ENCODE measurements at places on chromosomes 2 and 18. TPM values are rescaled to one million over a fixed set of nuclear protein-coding genes. Genes with fewer than 3 reads are reported as not detected.

DNA sequence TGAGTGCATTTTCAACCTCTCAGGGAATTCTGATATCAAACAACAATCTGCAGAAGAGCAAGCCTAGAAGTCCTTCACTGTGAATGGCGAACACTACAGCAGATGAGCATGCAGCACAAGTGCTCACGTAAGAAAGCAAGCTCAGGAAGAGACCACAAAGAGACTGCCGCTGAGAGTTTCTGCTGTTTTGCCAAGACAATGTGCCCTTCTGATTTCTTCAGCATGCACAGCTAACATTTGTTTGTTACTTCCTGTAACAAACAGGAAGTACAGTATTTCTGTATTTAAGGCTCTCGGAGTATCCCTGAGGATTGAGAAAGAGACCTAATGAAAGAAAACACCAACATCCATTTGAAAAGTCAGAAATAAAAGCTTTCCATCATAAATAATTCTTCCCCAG is 45.9 kb downstream of the MBOAT2 start:
- DNase-seq = peak; percentile 15

DNA sequence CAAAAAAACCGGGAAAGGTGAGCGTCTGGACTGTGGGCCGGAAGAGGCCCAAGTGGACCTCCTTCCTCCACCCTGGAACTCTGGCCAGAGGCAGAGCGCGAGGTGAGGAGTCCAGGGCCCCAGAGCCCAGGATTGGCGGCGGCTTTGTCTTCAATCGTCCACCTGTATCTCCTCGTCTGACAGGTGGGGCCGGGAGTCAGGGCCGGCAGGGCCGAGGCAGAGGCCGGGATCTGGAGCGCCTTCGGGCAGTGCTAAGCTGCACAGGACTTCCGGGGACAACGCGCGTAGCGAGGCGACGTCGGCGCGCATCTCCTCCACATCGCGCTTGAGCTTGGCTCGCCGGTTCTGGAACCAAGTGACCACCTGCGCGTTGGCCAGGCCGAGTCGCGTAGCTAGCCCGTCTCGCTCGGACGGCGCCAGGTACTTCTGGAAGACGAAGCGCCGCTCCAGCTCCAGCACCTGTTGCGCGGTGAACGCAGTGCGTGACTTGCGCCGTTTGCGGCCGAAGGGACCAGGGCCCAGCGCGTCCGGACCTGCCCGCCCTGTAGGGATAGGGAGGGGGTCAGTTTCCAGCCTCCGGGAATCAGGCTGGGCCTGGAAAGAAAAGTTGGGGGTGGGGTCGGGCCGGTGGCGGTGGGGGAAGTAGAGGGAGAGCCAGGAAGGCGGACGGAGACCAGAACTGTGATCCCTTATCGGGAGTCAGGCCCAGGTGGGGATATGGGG is 1.5 kb downstream of the LBX2 start:
- no peak for DNase-seq

DNA sequence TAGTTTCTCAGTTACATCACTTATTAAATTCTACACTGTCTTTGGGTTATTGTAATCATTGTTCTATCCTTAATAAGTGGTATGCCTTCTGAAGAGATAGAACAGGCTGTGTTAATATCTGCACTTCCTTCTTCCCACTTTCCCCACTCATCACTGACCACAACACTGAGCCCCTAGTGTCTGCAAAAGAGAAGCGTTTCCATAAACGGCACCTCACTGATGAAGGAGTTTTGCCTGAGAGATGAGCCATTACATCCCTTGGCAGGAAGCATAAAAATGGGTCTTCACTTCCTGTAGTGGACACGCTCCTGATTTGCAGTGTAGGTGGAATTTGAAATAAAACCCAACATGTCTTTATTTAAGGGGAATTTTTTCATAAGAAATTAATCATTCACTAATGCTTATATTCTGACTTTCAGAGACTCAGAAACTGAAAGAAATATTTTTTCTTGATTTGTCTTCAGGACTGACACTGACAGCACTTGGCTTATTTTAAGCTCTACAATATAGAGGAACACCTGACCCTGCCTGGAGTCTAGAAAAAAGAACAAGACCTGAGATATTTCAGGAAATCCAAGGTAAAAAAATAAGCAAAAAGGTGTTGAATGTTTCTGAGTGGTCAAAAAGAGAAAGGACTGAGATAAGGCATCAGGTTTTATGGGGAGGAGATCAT is 275.3 kb downstream of the RAD51AP2 start:
- DNase-seq = no peak

- no peak for DNase-seq
Observed at GRCh38 chr2:953408-953807, 2.8 kb downstream of the SNTG2 start.

GRCh38 chr18:42784632-42785031 is 330.9 kb downstream of the RIT2 start:
- peak; percentile 31 for DNase-seq

GRCh38 chr2:46025676-46026075 is 271.5 kb upstream of the EPAS1 start:
- no peak for DNase-seq

DNA sequence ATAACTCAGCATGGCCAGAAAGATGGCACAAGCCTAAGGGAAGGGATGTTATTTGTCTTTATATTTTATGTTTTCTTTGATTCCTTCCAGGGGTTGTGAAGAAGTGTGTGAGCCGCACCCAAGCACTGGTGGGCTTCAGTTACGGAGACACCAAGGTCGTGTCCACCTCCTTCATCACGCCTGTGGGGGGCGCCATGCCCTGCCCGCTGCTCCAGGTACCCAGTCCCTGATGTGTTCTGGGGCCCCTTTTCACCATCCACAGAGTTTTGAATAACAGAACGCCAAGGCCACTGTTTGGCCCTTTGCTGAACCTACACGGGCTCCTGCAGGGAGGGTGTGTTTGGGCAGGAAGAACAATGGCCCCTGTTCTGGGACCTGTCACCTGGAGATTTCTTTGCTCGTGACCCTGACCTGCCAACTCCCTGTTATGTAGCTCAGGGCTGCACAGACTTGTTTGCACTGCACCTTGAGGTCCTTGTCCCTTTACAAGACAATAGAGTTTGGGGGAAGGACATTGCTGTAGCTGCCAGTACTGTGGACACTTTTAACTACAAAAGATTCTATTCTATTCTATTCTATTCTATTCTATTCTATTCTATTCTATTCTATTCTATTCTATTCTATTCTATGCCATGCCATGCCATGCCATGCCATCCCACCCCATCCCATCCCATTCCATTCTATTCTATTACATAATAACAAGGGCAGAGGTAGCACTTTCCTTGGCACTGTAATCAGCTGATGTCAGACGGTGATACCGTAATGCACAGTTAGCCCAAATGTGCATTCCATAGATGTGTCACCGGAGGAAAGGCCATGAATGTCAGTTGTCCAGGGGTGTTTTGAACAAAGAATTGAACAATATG is 48.2 kb upstream of the CNGA3 start:
- no peak for DNase-seq

Gene SERPINB5
- total RNA-seq = not detected

Gene PMAIP1
- 98.1 TPM for total RNA-seq

DNA sequence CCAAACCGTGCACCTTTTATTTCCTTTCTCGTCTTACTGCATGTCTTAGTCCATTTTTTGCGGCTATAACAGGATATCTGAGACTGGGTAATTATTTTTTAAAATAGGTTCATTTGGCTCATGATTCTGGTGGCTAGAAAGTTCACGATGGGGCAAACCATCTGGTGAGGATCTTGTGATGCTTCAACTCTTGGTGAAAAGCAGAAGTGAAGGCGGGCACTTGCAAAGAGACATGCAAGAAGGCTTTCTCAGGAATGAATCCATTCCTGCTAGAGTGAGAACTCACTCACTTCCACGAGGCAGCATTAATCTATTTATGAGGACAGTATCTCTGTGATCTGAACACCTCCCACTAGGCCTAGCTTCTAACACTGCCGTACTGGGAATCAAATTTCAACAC is 327.1 kb upstream of the RBMS1 start:
- DNase-seq = no peak

Gene ACMSD
- not detected for total RNA-seq

Gene SERPINB13
- total RNA-seq = not detected

DNA sequence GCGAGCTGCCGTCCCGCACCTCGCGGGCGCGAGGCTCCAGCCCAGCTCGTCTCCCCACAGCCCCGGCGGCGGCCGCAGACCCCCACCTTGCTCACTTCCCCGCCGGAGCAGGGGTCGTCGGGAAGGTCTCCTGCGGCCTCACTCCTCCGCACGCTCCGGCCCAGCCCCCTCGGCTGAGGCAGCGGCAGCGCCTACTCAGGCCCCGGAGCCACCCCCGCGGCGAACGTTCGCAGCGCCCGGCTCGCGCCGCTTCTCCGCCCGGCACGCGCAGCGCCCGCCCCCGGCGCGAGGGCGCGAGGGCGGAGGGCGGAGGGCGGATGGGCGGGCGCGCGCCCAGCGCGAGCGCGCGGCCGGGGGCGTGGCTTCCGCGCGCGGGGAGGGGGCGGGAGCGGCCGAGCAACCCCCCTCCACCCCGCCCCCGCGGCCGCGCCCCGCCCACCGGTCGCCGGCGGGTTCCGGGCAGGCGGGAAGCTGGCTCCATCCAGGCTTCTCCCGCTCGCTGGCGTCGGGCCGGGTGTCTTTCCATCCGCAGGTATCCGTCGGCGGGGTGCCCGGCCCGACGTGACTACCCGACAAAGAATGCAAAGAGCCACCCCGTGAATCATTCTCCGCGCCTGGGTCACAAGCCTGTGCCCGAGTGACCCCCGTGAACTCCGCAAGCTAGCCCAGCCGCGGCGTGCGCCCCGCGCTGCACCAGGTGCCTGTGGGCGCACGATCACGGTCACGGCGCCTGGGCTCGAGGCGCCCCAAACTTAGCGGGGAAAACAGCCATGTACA is at the start of gene DTNB:
TSS of gene DTNB (minus strand) at position 278 of the 777 bp plus-strand sequence. CDS start 20,917 bp downstream, outside the sequence.
- peak; percentile 27 for DNase-seq

- peak; percentile 58 for DNase-seq
Observed at GRCh38 chr2:174780856-174781255, 16.6 kb upstream of the CHRNA1 start.

- peak; percentile 44 for DNase-seq
Observed at GRCh38 chr18:3704556-3705344, 254.8 kb downstream of the TGIF1 start.

DNA sequence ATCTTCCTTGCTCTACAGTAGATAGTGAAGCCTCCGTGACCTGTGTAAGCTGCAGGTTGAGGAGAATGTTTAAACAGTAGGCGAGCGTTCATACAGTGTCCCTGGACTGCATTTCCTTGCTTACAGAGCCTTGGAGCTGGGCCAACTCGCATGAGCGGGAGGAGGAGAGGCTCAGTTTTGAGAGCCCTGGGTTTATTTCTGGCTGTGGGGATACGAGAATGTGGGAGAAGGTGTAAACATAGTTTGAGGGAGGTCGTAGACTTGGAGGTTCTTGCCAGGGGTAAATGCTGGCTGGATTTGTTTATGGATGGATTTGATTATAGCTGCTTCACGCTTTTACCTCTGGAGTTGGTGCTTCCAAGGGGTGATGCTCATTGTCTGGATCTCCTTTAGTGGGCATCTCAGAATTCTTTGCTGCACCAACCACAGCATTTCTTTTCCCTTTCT is 20.8 kb downstream of the CRIM1 start:
- DNase-seq = no peak

DNA sequence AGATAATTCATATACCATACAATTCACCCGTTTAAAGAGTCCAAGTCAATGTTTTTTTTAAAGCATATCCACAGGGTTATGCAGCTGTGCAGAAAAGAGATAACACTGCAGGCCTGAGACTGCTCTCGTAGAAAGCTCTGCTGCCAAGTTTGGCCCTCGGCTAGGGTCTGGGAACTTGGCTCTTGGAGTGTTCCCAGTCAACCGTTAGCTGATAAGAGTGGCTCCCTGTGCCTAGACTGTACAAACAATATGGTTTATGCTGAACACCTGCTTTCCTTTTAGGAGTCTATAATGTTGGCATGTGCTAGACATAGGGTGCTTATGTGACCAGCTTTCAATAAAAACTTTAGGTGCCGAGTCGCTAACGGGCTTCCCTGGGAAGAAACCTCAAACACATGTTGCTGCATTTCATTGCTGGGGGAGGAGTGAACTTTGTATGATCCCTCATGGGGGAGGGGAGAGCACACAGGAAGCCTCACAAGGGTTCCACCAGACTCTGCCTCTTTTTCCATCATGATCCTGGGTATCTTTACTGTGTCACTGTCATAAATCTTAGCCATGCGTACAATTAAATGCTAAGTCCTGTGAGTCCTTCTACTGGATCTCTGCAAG is 34.7 kb downstream of the RFX8 start:
- peak; percentile 71 for DNase-seq

GRCh38 chr2:112606547-112606946 is 22.1 kb downstream of the CHCHD5 start:
- DNase-seq = no peak

DNA sequence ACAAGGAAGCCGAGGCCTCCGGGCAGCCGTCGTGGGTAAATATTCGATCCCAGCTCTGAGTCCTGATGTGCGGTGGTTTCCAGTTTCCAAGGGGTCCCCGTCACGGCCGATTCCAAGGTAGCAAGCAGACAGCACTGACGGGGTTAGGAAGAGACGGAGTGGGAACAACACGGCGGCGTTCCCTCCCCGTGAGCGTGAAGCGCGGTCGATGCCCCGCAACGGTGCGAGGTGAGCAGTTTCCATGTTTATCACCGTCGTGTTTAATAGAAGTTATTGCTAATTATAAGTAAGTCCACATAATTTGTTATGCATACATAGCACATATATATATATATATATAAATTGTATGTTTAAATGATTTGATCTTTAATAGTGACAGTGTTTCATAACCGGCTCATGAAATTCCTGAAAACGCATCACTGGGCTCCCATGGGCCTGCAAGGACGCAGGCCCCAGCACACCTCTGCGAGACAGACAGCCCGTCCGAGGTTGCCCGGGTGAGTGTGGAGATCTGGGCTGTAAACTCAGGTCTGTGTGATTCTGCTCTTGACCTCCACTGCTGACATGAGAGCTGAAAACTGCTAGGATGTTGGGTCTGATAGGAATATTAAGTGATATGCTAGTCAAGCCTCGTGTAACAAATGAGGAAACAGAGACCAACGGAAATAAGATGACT is 243.5 kb upstream of the SALL3 start:
- no peak for DNase-seq

DNA sequence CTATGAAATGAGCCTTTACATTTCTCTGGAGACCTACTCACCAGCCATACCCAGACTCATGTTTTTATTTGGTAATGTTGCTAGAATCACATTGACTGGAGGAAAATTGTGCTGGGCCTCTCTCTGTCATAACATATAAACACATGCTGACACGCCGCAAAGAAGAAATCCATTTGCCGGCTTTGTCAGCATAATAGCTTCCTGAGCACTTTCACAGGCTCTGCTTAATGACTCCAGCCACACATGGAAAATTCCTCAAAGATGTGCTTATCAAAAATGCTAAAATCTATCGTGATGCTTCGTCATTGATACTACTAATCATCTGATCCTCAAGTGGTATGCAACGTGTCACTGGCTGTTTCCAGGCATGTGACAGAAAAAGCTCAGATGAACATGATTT is 63.1 kb downstream of the RND3 start:
- DNase-seq = no peak

- DNase-seq = no peak
Observed at GRCh38 chr2:80288576-80288975, 16.0 kb downstream of the LRRTM1 start.

Gene TMEM198
- total RNA-seq = 3.8 TPM

GRCh38 chr18:11310476-11311086 is 161.2 kb upstream of the PIEZO2 start:
- DNase-seq = no peak

Gene KCNIP3
- 1.5 TPM for total RNA-seq

Gene IL1F10
- not detected for total RNA-seq

- no peak for DNase-seq
Observed at GRCh38 chr2:57598551-57598950, 448.1 kb upstream of the VRK2 start.

Gene OSGEPL1
- total RNA-seq = 4.1 TPM

- no peak for DNase-seq
Observed at GRCh38 chr2:66840321-66841002, 405.5 kb downstream of the MEIS1 start.

Measured in astrocyte (in vitro differentiated cells and primary cell).